ENCODE measurements at places on chromosomes 5 and 9.
A peak's percentile ranks its signal among the peaks of the same experiment; 100 is the strongest.

DNA sequence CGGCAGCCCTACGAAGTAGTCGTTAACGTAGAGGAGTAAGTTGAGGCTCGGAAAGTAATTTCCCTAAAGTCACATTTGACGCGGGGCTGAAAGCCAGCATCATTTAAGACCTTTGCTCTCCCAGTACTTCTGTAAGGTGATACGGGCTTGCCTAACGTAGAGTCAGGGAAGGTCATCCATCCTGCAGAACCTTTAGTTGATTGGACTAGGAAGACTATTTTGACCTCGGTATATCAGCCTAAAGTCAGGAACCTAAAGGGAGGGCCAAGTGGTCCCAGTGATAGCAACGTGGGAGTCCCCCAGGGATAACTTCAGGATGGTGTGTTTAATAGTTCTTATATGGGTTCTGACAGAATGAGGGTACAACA, 657 bp downstream of the NUP214 start:
- no peak for DNase-seq

DNA sequence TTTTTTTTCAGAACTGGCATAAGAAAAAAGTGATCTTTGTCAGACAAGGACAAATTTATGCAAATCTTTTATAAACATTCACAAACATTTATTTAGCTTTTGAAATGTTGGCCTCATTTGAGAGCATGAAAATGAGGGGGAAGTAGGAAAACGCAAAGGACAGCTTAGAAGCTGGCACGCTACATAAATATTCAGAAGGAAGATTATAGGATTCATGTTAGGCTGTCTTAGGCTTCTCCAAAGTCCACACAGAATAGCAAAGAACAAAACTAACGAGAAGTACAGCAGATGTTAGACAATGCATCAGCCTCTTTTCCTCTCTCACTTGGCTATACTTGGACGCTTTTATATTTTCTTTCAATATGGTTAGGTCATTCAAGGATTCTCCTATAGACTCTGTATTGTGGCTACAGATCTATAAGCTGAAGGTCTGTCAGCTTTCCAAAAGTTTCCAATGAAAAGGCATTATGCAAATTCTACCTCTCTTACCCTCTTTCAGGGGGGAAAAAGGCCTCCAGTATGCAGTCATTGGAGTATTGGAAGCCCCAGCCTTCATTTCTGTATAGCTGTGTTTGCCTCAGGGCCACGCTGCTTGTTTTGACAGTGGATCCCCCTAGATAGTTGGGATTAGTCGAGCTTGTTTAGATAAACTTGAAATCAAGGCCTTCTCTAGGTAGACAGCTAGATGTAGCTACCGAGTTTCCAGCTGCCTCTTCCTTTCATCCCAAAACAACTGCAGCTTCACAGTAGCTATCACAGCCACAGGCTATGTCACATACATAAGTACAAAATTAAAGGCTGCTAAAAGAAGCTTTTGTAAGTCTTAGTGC, 153.0 kb downstream of the DENND1A start:
- DNase-seq, result no peak

GRCh38 chr9:10443868-10444204, 169.0 kb downstream of the PTPRD start:
- no peak for DNase-seq

GRCh38 chr5:2989517-2989916, 238.0 kb upstream of the IRX2 start:
- DNase-seq, result no peak

DNA sequence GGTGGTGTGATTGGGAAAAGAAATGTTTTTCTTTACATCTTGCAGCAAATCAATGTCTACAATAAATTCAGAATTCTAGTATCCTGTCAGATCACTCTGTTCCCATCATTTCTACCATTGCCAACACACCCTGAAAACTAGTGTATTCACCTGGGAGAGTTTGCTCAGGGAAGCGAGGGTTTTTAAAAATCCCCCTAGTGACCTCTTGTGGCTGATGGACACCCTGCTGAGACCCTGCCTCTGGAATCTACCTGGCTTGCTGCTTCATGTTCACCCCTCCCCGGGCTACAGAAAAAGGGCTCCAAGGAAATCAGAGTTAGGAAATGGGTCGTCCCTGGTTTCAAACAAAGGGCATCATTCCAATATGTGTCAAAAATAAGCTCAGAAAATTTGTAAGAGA, 21.4 kb upstream of the ALDOB start:
- DNase-seq, result no peak

DNA sequence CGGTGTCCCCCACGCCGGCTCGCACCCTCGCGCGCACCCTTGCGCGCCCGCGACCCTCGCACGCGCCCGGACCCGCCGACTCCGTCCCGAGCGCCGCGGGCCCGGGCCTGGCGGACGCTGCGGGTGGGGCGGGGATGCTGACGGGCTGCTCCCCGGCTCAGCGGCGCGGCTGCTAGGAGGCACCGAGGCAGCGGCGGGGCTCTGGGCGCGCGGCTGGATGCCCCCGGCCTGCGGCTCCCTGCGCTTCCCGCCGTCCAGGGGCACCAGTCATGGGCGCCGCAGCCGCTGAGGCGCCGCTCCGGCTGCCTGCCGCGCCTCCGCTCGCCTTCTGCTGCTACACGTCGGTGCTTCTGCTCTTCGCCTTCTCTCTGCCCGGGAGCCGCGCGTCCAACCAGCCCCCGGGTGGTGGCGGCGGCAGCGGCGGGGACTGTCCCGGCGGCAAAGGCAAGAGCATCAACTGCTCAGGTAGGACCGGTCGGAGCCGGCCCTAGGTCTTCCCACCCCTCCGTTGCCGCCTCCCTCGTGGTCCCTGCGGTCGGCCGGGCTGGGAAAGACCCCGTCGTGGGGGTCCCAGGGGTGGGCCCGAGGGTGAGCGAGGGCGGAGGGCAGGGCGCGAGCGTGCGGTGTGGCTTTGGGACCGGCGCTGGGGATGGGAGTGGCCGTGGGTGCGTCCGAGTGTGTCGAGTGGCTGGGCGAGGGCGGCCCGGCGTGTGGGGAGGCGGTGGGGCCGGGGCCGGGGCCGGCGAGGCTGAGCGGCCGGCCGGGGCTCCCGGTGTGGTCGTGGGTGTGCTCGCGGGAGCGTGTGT, 530 bp downstream of the TMEFF1 start:
- DNase-seq, result peak; percentile 8

- no peak for DNase-seq
These were observed 98.6 kb downstream of the AMBP start for GRCh38 chr9:113979343-113980127.

- no peak for DNase-seq
These were observed 475.1 kb downstream of the TMEM232 start for GRCh38 chr5:110251366-110251765.

DNA sequence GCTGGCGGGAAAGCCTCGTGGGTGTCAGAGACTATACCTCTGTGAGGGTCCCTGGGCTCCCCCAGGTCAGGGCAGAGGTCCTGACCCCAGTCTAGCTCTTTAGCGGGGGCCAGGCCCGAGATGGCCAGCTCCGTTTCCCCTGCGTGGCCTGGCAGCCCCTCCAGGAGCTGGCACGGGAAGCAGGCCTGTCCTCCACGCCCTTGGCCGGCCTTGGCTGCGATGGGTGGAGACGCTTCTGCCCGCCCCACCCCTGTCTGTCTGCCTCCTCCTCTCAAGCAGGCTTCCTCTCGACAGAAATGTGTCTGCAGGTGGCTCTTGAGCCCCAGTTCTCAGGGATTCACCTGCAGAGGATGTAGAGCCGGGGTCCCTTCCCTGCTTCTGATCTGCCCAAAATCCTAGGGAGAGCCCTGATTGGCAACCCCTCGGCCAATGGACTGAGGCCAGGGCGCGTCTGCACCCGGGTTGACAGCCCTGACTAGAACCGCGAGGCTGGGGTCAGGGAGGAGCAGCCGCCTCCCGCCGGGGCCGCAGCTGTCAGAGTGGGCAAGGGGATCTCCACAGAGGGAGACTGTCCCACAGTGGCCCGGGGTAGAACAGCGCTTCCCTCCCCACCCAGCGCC, 2.6 kb upstream of the GRIN1 start:
- DNase-seq, result no peak

DNA sequence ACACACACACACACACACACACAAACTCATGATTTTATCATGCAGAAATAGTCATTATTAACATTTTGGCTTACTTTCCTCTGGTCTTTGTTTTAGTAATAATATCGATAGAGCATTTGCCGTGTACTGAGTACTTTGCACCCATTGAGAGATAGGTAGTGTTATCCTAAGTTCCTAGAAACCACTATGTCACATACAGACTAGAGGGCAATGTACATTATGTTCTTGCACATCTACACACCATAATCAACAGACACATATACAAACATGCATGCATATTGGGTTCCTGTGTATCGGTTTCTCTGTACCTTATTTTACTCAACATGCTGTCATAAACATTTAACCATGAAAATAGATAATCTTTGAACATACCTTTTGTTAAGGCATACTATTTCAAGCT, 45.7 kb downstream of the MAT2B start:
- no peak for DNase-seq

GRCh38 chr9:126986506-126986951, 71.9 kb downstream of the RALGPS1 start:
- DNase-seq, result no peak

GRCh38 chr9:28502189-28502588, 928.9 kb upstream of the C9orf72 start:
- no peak for DNase-seq

- DNase-seq, result no peak
These were observed 111.9 kb downstream of the FBN2 start for GRCh38 chr5:128426090-128426534.

DNA sequence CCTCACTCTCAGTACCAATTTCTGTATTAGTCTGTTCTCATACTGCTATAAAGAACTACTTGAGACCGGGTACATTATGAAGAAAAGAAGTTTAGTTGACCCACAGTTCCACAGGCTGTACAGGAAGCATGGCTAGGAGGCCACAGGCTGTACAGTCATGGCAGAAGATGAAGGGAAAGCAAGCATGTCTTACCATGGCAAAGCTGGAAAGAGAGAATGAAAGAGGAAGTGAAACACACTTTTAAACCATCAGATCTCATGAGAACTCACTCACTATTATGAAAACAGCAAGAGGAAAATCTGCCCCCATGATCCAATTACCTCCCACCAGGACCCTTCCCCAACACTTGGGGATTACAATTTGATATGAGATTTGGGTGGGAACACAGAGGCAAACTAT, 698.8 kb downstream of the CDH9 start:
- DNase-seq, result no peak

DNA sequence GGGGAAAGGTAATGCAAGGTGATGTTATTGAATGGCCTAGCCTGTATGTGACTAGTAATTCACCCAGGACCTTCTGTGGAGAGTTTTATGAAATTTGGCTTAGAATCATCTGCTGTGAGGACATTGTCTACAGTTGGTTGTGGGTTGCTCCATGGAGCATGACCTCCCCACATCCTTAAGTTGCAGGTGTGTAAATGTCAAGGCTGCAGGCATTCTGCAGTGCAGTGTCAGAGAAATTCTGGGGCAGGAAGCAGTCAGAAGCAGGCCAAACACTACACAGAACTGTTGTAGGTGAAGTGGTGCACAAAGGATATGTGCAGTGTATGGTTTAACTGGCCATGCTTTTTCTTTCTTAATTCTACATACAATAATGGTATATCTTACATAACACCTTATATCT, 588.3 kb downstream of the EBF1 start:
- DNase-seq, result no peak

GRCh38 chr9:18865542-18865941, 167.5 kb downstream of the SAXO1 start:
- no peak for DNase-seq

DNA sequence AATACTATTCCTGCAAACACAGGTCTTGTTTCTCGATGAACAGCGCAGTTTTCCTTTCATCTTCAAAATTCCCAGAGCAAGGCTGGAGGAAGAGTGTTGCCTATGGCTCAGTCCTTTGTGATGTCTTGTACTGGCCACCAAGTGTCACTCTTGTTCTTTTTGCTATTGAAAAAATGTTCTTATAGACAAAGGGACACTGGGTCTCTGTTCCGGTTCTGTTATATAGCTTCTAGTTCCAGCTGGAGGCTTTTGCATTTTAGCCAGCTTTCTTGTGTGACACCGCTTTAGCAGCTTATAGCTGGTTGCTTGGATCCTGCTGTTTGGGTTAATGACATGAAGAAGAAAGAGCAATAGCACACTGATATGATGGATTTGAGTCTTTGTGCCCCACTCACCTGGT, 343.7 kb upstream of the KCNN2 start:
- DNase-seq, result no peak

- DNase-seq, result no peak
These were observed 539.3 kb downstream of the PDE4D start for GRCh38 chr5:59354274-59354673.

DNA sequence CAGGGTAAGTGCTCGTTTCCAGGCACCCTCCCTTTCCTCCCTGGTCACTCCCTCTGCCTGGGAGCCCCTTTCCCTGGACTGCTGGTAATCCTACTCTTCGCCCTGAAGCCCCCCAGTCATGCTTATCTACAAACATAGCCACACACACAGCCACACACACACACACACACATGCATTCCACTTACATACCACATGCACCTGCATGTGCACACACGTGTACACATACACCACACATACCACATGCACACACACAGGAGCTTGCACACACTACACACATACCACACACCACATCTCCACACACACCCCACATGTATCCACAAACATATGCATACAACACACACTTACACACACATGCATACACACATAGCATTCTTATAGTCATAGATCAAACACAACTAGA, 358.5 kb downstream of the GADD45G start:
- DNase-seq, result no peak

- DNase-seq, result no peak
These were observed 7.4 kb upstream of the AGGF1 start for GRCh38 chr5:77022511-77023417.

- no peak for DNase-seq
These were observed 200.3 kb upstream of the EFNA5 start for GRCh38 chr5:107871023-107871422.

GRCh38 chr5:179727106-179727505, 5.5 kb upstream of the MAML1 start:
- no peak for DNase-seq

- DNase-seq, result no peak
These were observed 1.3 kb upstream of the EBF1 start for GRCh38 chr5:159100782-159101646.

DNA sequence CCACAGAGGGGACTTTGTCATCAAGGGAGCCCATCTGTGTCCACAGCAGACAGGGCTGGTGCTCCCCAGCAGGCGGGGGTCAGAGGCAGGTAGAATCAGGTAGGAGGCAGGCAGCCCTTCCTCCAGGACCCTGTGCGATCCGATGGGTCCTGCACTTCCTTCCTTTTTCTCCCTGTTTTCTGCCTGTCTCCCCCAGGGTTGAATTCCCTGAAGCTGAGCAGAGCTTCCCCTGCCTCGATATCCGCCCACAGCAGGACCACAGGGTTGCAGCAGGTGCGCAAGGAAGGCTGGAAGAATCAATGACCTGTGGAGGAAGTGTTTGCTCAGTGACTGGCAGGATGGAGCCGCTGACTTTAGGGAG, 69.2 kb downstream of the MRPL36 start:
- DNase-seq, result no peak

- no peak for DNase-seq
These were observed 127.1 kb upstream of the SAP30L start for GRCh38 chr5:154318691-154319090.

- no peak for DNase-seq
These were observed 64.1 kb downstream of the PLAC8L1 start for GRCh38 chr5:146041180-146041789.
